T-helper 17 cell (primary cell): ENCODE measurements at places on chromosomes 6 and 20.

GRCh38 chr6:40882323-40882997 lies 156.6 kb downstream of the UNC5CL start:
- peaks cover 30% of the 10 kb centered on the region for H3K27me3 ChIP-seq
- H3K36me3 ChIP-seq, result peaks cover 2% of the 10 kb centered on the region

DNA sequence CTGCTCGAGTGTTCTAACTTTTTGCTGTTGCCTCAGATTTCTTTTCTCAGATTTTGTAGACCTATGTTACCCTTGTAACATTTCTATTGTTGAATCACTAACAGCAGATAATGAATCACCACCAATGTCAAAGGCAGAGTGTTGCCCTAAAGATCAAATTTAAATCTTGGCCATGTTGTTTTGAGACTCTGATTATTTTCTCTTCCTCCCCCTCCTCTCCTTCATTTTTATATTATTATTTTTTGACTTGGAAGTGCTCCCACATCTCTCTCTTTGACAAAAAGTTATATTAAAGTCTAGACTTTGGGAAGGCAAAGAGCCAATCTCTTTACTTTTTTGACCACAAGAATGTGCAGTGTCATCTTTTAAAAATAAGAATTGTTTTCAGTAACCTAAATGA lies 422.7 kb downstream of the NKAIN2 start:
- no peak overlapping the region for H3K27ac ChIP-seq
- no peaks in the 10 kb centered on the region for H3K36me3 ChIP-seq
- no peak overlapping the region for H3K4me3 ChIP-seq
- no peaks in the 10 kb centered on the region for H3K27me3 ChIP-seq
- no peak for DNase-seq

- H3K4me3 ChIP-seq, result no peak overlapping the region
- H3K27me3 ChIP-seq, result peaks cover 22% of the 10 kb centered on the region
- no peak overlapping the region for H3K27ac ChIP-seq
- no peak for DNase-seq
- no peaks in the 10 kb centered on the region for H3K36me3 ChIP-seq
Observed at GRCh38 chr6:19831358-19831757, 5.8 kb upstream of the ID4 start.

GRCh38 chr6:15623276-15624116 lies 39.3 kb downstream of the DTNBP1 start:
- peaks cover 20% of the 10 kb centered on the region for H3K4me1 ChIP-seq
- H3K27me3 ChIP-seq, result no peaks in the 10 kb centered on the region
- no peak overlapping the region for H3K4me3 ChIP-seq
- DNase-seq, result no peak
- no peak overlapping the region for H3K27ac ChIP-seq

GRCh38 chr6:131654326-131654725 lies 17.2 kb downstream of the ENPP3 start:
- no peak overlapping the region for H3K4me3 ChIP-seq
- peaks cover under 1% of the 10 kb centered on the region for H3K4me1 ChIP-seq
- H3K36me3 ChIP-seq, result no peaks in the 10 kb centered on the region
- no peak for DNase-seq
- H3K27me3 ChIP-seq, result peaks cover 11% of the 10 kb centered on the region
